ENCODE measurements at places on chromosomes 13 and 19. TPM values are rescaled to one million over a fixed set of nuclear protein-coding genes. Genes with fewer than 3 reads are reported as not detected.

DNA sequence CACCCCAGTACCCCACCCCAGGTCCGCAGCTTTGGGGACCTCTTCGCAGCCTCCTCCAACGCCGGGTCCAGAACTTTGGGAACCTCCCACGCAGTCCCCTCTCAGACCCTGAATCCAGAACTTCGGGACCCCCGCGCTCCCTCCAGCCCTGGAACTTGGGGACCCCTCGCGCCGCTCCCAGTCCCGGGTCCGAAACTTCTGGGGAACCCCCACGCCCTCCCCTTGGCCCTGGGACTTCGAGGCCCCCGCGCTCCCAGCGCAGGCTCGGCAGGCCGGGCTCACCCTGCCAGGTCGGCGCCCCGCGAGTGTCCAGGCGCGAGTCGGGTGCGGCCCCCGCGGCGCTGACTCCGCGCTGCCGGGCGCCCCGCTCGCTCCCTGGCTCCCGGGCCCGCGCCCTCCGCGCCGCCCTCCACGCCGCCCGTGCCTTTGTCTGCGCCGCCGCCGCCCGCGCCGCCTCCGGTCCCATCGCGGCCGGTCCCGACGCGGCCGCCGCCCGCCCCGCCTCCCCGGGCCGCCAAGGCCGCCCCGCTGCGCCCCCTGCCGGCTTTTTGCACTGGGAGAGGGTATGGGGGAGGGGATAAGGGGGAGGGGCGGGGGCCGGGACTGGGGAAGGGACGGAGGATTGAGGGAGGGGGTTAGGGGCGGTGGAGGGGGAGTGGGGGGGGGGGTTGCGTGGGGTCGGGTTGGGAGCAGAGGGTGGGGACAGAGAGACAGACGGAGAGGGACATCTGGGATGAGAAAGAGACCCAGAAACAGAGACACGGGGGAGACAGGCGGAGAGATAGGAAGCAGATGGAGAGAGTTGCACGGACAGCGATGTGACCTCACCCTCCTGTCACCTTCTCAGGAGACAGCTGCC lies at the start of gene HOMER3:
Gene HOMER3 (minus strand): TSS at position 449 of the 859 bp plus-strand sequence. CDS start 2,235 bp downstream, outside the sequence.
- DNase-seq = no peak

- no peak for DNase-seq
Observed at GRCh38 chr19:33496038-33496895, 25.3 kb downstream of the PEPD start.

DNA sequence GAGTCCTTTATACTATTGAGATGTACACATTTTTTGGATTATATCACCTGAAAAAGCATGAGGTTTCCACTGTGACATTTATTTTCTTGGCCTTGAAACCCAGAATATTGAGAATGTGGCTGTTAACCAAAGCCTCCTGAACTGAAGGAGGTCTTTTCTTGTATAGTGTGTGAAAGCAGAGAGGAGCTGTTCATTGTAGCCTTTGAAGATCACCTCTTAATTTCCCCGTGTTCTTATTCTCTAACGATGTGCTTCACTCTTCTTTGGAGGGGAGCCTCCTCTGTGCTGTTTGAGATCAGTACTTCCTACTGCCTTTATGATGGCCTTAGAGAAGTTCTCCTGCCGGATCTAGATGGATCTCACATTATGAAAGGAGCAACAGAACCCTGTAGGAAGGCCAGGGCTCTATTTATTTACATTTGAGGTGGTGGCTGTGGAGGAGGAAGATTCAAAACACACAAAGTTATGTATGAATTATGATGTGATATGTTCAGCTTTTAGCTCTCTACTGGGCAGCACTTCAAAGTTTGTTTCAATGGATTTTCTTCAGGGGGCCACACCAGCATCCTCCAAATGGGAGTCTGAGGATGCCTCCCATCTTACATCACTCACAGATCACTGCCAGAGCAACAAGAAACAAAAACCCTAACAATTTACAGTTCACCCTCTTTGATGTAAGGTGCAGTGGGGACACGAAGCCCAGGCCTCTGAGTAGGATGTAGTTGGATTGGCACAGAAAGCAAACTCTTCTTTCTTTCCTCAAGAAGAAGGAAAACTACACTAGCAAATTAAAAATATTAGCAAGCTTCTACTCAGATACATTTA lies 322.3 kb downstream of the DLEU7 start:
- DNase-seq = no peak

The INSL3 gene
- polyA plus RNA-seq = not detected

DNA sequence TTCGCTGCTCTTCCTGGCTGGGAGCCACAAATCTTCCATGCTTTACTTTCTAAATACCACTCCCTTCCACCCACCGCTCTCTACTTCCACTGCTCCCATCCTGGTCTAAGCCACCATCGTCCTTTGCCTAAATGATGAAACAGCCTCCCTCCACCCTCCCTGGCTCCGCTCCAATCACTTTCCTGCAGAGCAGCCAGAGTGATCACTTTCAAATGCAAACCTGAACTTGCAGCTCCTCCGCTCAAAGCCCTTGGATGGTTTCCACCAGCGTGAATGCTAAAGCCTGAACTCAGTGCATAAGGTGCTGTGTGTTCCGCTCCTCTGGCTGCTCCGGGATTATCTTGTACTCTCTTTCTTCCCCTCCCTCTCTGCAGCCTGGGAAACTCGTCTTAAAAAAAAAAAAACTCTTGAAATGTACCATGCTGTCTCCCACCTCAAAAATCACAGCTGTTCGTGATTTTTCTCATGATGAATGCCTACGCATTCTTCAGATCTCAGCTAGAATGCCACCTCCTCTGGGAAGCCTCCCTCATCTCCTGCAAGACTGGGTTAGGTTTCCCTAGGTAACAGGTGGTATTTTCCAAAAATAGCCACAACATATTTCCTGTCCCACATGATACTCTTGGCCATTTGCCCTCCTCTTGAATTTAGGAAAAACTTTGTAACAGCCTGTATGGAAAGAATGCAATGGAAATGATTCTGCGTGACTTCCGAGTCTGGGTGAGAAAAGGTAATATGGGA lies 3.7 kb upstream of the SIN3B start:
- DNase-seq = no peak

The PCSK4 gene
- polyA plus RNA-seq = 1.3 TPM

DNA sequence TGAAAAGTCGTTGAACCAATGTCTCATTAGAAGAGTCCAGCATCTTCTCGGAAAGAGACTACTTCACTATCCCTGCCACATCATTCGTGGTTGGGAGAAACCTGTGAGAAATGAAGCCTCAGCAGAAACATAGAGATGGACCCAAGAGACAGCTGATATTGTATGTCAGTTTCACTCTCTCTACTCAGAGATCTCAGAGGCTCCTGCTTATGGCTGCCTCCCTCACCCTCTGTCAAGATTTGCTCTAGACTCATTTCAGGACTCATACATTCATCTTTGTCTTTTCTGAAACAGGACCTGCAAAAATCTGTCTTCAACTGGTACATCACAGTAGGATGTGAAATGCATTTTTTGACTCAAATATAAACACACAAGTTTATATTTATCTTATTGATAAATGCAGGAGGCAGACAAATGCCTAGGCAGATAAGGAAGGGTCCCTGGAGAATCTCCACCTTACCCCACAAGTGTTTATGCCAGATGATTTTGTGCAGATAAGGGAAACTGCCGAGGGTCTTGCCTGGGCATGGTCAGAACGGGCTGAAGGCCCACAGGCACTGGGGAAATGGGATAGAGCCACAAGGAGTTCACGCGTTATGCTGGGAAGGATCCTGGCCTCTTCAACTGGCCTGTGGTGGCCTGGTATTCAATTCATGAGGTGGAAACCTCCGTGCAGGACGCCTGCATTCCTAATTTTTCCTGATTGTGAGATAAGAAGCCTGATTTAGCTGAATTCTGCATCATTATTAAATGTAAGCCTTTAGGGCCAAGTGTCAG lies 1834.0 kb upstream of the PCDH20 start:
- no peak for DNase-seq

DNA sequence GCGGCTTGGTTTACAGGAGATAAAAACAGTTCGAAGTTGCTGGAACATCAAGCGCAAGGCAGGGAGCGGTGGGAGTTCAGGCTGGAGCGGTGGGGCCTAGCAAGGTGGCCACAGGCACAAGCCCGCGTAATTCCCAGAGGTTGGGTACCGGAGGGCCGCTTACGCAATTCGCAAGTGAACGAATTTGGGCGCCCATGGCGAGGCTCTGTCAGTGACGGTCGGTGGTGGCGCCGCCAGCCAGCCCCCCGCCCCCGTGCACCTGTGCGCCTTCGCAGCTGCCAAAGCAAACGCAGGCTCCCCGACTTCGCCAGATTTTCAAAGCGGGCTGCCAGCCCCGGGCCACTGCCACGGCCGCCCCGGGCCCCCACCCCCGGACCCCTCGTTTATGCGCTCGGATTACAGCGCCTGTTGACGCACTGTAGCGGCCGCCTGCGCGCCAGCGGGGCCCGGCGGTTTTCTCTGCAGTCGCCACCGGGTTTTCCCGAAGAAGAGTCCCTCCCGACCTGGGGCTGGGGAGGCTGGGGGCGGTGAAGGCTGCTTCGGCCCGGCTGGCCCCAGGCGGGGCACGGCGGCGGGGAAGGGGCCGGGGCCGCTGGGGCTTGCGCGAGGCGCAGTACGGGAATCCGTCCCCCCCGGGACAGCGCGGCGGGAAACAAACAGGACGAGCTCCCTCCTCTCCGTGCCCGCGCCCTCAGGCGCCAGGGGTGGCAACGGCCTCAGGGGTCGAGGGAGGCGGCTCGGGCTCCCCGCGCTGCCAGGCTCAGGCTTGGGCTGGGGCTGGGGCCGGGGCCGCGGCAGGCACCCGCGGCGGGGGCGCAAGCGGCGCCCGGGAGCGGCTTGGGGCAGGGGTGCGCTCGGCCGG lies 709 bp downstream of the N4BP2L1 start:
- no peak for DNase-seq

The COL4A1 gene
- polyA plus RNA-seq = 375 TPM

The TTYH1 gene
- polyA plus RNA-seq = not detected

The LILRB1 gene
- polyA plus RNA-seq = not detected

- no peak for DNase-seq
Observed at GRCh38 chr19:53847555-53847954, 20.1 kb upstream of the MYADM start.

DNA sequence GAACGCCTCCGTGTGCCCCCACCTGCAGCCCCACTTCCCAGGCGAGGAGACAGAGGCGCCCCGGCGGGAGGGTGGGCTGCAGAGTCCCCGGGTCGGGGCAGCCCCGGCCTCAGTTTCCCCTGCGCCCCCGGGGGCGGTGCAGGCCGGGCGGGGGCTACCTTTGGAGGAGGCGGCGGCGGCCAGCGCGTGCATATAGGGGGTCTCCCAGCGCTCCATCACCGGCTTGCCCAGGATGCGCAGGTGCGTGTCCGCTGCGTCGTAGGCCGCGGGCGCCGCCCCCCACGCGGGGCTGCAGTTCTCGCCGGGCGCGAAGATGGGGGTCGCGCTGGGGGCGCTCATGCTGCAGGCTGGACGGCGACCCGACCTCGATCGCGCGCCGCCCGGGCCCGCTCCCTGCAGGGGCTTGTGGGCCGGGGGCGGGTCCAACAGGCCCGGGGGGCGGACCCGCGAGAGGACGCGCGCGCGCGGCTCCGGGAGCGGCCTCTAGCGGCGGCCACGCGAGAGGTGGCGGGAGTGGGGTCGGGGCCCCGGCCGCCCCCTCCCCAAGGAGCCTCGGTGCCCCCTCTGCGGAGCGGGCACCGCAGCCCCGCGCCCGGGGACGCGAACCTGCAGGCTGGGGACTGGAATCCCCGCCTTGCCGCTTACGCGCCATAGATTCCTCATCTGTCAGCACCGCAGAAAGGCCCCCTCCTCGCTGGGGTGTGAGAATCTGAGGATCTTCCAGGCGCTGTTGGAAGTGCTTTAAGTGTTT lies at the start of gene GAMT:
Gene GAMT (minus strand): TSS at position 405 of the 751 bp plus-strand sequence. CDS start 66 bp downstream, at position 339.
- DNase-seq = no peak

The NLRP7 gene
- polyA plus RNA-seq = not detected

All from BJ (cell line).